ENCODE measurements at places on chromosomes 16 and 17.

DNA sequence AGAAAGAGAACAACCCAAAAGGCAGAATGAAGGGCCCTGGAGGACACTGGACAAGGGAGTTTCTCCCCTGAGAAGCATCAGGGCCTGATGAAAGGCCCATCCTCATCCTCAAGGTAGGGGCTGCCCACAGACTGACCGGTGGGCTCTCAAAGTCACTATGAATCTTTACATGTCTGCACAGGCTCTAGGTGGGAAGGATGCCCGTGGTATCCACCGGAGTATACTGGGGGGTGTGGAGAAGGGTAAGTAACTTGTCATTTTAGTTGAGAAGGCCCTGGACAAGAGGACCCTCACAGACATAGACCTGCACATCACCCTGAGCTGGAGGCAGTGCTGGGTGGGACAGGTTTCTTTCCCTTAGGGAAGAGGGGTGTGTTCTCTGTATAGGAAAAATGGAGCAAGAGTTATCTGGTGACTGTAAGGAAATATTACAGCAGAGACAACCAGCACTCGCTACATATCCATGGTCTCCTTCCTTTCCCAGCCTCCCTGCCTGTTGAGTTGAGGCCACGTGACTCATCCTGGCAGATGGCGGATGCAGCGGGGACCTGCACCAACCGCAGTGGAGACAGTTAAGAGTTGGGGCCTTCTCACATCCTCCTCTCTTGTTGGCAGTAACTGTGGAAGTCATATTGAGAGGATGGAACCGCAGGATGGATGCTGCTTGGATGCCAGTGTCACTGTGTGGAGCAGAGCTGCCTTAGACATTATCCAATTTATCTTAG, 45.6 kb upstream of the KCNJ12 start:
- no peak for DNase-seq

DNA sequence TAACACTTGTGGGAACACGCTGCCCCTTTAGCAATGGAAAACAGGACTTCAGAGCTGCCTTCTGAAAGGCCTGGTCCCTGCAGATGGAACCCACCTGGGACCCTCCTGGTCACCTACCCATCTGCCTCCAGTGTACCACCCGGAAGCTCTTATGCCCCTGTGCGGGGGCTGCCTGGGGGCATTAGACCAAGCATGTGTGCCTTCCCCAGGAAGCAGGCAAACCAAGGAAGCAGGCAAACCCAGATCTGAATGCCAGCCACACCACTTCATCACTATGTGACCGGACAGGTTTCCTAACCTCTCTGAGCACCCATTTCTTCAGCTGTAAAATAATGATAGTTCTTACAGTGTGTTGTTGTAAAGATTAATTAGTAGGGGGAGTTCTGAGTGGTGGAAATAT, 20.8 kb upstream of the LRRC37A3 start:
- DNase-seq, result no peak

GRCh38 chr16:85286066-85286831, 174.0 kb upstream of the CIBAR2 start:
- no peak for DNase-seq

DNA sequence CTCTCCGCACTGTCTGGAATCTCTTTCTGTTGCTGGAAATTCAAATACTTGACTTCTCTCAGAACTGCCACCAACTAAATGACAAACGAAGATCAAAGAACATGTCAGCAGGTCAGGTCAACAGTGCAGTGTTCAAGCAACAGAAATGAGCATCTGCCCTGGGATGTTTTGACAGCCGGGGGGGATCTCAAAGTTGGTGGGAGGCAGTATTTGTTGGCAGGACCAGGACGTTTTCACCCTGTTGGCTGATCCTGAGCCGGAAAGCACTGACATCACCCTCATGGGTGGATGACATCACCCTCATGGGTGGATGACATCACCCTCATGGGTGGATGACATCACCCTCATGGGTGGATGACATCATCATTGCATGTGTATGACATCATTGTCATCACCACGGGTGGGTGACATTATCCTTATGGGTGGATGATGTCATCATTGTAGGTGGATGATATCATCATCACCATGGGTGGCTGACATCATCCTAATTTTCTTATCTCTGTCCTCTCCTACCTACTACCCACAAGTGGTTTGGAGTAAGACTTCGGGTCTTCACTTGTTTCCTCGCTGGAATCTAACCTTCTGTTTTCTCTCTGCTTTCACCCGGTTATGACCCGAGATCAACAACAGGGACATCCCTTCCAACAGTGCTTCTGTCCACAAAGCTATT, 18.9 kb downstream of the DNAH17 start:
- no peak for DNase-seq

DNA sequence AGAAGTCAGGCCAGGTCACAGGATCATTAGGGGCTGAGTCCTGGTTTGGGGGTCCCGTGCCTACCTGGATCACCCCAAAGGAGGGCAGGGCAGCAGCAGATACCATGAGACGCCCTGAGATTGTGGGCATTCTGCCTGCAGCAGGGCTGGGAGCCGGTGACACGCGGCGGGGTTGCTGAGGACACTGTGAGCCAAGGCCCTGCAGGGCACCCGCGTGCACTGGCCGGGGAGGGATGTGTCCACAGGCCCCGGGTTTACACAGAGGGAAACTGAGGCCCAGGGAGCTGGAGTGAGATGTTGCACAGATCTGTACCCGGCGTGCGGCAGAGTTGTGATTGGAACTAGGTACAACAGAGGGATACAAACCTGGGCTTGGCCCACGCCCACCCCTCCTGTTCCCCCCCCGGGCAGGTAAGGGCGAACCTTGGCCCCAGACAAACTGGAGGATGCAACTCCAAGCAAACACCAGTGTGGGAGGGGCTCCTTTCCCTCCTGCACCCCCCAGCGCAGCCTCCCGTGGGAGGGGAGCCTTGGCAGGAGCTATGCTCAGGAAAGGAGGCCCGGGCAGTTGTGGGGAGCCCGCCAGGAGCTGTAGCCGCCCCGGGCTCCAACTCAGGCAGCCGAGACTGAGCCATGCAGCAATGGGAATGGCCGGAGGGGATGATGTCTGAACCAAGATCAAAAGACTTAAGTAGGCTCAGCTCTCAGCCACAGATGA, 91.3 kb downstream of the ENGASE start:
- DNase-seq, result no peak

DNA sequence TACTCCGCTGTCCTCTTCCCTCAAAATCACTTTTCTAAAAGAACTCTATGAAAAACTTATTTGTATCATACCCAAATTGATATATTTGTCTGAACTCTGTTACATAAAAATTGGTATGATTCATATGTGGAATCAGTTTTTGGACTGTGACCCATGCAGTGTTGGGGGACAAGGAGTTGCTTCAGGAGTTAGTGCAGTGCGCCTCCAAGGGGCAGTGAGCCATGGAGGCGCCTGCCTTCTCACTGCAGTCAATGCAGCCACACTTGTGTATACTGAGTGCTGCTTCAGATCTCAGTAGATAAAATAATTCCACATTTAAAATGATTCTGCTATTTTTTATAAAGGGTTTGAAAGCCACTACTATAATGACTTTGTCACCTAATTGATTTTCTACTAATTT, 32.5 kb downstream of the DGKE start:
- DNase-seq, result no peak

- no peak for DNase-seq
Measured at GRCh38 chr16:89375021-89375420, 115.3 kb downstream of the ANKRD11 start.
